ENCODE measurements at places on chromosomes 4 and X. TPM values are rescaled to one million over a fixed set of nuclear protein-coding genes. Genes with fewer than 3 reads are reported as not detected.

The HOPX gene
- 4.2 TPM for total RNA-seq

DNA sequence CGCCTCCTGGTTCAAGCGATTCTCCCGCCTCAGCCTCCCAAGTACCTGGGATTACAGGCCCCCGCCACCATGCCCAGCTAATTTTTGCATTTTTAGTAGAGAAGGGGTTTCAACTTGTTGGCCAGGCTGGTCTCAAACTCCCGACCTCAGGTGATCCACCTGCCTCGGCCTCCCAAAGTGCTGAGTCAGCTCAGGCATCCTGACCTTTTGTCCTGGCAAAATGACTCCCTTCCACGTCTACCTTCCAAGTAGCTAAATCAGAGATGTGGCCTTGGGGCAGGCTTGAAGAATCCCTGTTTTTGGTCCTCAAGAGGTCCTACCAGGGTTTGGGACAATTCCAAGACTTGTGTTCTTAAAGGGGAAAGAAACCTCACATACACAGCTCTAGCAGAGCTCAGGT lies 12.8 kb downstream of the AFAP1 start:
- H3K27ac ChIP-seq: no peak overlapping the region

- H3K36me3 ChIP-seq: no peaks in the 10 kb centered on the region
- no peaks in the 10 kb centered on the region for H3K4me1 ChIP-seq
- no peak overlapping the region for H3K4me3 ChIP-seq
Measured at GRCh38 chr4:106854569-106855351, 181.4 kb downstream of the DKK2 start.

DNA sequence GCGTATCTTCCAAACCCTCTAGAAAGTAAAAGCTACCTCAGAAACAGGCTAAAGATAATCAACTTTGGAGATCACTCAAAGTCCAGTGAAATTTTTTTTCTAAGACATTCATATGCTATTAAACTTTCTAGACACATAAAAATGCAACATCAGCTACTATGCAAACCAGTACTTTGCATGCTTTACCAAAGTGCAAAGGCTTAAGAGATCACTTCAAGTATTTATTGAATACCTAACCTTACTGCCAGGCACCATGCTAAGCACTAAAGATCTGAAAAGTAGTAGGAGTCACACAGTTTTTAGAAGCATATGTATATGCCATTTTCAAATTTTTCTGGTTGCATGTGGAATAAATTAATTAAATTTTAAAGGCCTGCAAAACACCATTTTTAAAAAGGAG lies 115.8 kb downstream of the THOC2 start:
- peaks cover 4% of the 10 kb centered on the region for H3K36me3 ChIP-seq
- no peak overlapping the region for H3K27ac ChIP-seq
- no peaks in the 10 kb centered on the region for H3K27me3 ChIP-seq
- H3K4me1 ChIP-seq: no peaks in the 10 kb centered on the region
- no peak overlapping the region for H3K4me3 ChIP-seq

DNA sequence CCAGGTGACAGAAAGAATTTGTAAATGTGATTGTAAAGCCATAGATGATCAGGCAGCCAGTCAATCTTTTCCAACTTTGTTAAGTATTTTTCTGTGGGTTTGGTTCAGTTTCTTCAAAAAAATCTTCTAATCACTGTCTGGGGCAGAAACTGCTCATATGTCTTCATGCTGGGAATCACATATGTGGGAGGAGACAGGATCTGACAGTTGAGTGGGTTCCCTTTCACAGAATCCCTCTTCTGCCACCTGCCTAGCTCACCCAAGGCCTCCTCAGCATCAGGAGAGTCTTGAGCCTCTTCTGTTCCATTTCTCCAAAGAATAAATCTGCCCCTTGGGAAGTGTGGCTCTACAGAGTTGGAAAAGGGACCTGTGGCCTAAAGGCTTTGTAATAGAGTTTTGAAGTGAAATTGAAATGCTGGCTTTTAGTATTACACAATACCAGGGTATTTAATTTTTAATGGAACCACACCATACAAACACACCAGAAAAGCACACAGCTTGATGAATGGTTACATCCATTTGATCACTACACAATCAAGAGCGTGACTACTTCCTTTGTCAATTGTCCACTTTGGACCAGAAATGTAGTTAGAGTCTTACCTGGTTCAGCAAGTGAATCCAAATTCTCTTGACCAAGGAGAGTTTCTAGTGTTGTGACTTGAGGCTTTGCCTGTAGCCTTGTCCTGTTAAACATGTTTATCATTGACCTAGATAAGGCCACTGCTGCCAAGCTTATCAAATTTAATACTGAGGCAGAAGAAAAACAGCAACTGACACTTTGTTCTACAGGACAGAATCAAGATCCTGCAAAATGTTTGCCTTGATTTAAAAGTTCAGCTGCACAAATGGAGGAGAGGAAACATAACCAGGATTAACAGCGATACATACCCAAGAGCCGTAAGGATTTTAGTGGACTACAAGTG lies 20.4 kb downstream of the MSMO1 start:
- no peaks in the 10 kb centered on the region for H3K36me3 ChIP-seq
- H3K4me3 ChIP-seq: no peak overlapping the region
- no peak overlapping the region for H3K27ac ChIP-seq
- no peak for DNase-seq

The TMPRSS11B gene
- total RNA-seq: 0.56 TPM

- peaks cover 9% of the 10 kb centered on the region for H3K4me1 ChIP-seq
- peaks cover 9% of the 10 kb centered on the region for H3K27me3 ChIP-seq
- no peak overlapping the region for H3K4me3 ChIP-seq
- DNase-seq: no peak
Measured at GRCh38 chr4:140158365-140159030, 4.5 kb upstream of the MAML3 start.

GRCh38 chr4:128913228-128913627 lies 103.7 kb downstream of the JADE1 start:
- H3K4me3 ChIP-seq: peak overlapping the region; percentile 48
- H3K4me1 ChIP-seq: peaks cover 24% of the 10 kb centered on the region
- no peak for DNase-seq
- H3K27ac ChIP-seq: peak overlapping the region; percentile 85
- H3K27me3 ChIP-seq: peaks cover 2% of the 10 kb centered on the region

DNA sequence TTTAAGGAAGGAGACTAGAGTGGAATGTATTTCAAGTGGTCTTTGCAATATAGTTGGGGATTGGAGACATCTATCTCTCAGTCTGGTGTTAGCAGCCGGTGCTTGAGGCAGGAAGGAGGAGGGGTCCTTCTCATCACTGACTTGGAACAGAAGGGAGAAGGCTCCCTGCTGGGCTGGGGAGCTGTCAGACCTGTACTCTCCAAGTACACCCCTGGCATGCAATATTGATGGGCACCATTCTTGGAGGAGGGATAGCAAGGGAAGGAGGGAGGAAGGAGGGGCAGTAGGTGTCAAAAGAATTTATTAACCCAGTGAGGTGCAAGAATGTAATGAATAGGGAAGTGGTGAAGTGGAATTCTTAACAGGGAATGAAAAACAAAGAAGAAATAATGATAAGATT lies 338.8 kb downstream of the UNC5C start:
- peaks cover 3% of the 10 kb centered on the region for H3K4me1 ChIP-seq
- H3K36me3 ChIP-seq: no peaks in the 10 kb centered on the region
- H3K27me3 ChIP-seq: peaks cover 2% of the 10 kb centered on the region
- H3K4me3 ChIP-seq: no peak overlapping the region
- no peak for DNase-seq
- no peak overlapping the region for H3K27ac ChIP-seq

DNA sequence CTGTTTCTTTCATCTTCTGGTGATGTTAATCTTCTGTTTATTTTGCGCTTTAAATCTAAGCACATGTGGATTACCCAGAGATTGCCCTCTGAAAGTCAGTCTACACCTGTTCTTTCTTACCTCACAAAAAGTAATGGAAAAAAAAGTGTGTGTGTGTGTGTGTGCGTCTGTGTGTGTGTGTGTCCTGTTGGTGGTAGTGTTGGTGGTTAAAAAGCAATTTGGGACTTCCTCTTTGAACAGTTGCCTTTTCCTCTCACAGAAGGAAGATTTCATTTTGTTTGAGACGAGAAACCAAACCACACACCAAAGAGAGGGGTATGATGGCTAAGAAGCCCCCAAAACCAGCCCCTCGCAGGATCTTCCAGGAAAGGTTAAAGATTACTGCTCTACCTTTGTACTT lies at the start of gene STAP1:
TSS of gene STAP1 (plus strand) at position 235 of the 400 bp plus-strand sequence. CDS start at position 318, 83 bp downstream.
- peaks cover 6% of the 10 kb centered on the region for H3K4me1 ChIP-seq
- no peaks in the 10 kb centered on the region for H3K27me3 ChIP-seq
- peak within 1 kb of the TSS; percentile 79 for H3K4me3 ChIP-seq

The DLG3 gene
- 10.3 TPM for total RNA-seq

The NXF2 gene
- total RNA-seq: 0.67 TPM

DNA sequence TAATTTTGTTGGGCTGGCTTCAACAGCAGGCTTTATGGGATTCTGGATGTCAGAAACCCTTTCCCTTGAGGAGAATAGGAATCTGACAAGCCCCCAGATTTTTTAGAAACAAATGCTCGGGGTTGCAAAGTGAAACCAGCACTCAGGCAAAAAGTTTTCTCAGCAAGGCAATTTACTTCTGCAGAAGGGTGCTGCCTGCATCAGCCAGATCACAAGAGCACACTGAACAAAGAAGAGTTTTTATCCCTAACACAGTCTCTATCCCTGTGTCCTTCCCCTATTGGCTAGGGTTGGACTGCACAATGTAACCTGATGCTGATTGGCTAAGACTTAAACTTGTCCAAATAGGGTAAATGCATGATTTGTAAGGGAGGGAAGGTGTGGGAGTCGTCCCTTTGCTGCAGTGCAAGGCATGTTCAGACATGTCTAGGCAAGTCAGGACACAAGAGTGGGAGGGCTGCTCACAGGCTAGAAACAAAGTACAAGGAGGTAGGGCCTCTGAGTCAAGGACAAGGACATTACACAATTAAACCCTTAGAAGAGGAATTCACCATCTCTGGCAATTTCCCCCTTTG lies 175.8 kb downstream of the CCNG2 start:
- H3K4me1 ChIP-seq: no peaks in the 10 kb centered on the region
- no peak overlapping the region for H3K27ac ChIP-seq
- no peaks in the 10 kb centered on the region for H3K36me3 ChIP-seq
- no peak for DNase-seq
- no peak overlapping the region for H3K4me3 ChIP-seq

GRCh38 chrX:15242899-15243555 lies 26.9 kb downstream of the ASB9 start:
- H3K4me3 ChIP-seq: no peak overlapping the region
- no peaks in the 10 kb centered on the region for H3K27me3 ChIP-seq
- H3K27ac ChIP-seq: no peak overlapping the region
- no peaks in the 10 kb centered on the region for H3K36me3 ChIP-seq
- DNase-seq: peak; percentile 6

DNA sequence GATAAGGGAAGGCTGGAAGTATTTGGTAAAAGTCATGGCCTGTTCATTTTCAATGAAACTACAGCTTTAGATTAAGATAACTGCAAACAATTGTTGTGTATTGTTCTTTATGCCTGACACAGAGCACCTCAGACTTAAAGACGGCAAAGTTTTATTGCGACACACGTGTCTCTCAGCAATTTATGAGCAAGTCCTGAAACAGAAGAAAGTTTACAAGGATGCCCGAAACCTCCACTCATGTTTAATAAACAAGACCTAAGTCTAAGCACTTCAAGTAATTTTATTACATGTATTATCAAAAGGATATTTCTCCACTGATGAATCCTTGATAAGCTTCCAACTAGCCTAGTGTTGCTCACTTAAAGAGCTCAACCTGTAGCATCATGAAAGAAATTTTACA lies 51.0 kb downstream of the DHX15 start:
- H3K4me3 ChIP-seq: no peak overlapping the region
- no peaks in the 10 kb centered on the region for H3K27me3 ChIP-seq
- H3K27ac ChIP-seq: no peak overlapping the region
- peaks cover 3% of the 10 kb centered on the region for H3K36me3 ChIP-seq

The GAGE12H gene
- total RNA-seq: not detected

- H3K36me3 ChIP-seq: peaks cover 19% of the 10 kb centered on the region
- H3K4me1 ChIP-seq: peaks cover 25% of the 10 kb centered on the region
- peak overlapping the region; percentile 79 for H3K4me3 ChIP-seq
Measured at GRCh38 chr4:10458177-10458576, 951 bp upstream of the ZNF518B start.

The TLR7 gene
- not detected for total RNA-seq

GRCh38 chrX:123138473-123138872 lies 45.6 kb upstream of the GRIA3 start:
- H3K4me1 ChIP-seq: peaks cover 3% of the 10 kb centered on the region
- H3K27me3 ChIP-seq: no peaks in the 10 kb centered on the region
- H3K27ac ChIP-seq: no peak overlapping the region

- H3K27me3 ChIP-seq: no peaks in the 10 kb centered on the region
- H3K27ac ChIP-seq: no peak overlapping the region
- no peak overlapping the region for H3K4me3 ChIP-seq
- H3K4me1 ChIP-seq: no peaks in the 10 kb centered on the region
Measured at GRCh38 chrX:110338935-110339334, 19.7 kb upstream of the RTL9 start.

The GRID2 gene
- total RNA-seq: 11.6 TPM

DNA sequence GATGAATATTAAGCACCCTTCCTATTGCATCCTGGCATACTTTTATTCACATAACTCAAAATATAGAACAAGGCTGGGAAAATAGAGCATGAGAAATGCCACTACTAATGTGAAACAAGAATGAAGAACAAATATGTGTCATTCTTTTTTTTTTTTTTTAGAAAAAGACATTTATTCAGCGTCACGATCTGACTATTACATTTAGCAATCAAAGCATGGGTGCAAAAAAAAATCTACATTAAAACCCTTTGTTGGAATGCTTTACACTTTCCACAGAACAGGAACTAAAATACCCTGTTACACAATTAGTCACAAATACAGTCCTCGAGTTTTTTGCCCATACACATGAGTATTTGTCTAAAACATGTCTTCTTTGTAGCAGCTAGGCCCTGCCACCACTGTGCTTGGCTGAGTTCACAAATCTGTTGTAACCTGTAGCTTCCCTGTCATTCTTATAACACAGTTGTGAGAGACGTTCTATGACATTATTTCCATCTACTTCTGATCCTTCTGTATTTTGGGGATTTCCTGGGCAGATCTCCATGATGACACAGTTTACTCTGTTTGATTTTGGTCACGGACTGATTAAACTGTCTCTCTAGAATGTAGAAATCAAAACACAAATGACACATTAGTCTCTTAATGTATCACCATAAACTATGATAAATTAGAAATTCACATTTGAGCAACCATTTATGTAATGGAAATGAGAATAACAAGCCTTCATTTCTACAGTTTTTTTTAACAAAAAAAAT lies 9.4 kb upstream of the TET2 start:
- H3K4me3 ChIP-seq: no peak overlapping the region
- H3K27me3 ChIP-seq: no peaks in the 10 kb centered on the region
- H3K4me1 ChIP-seq: no peaks in the 10 kb centered on the region
- DNase-seq: no peak

The ACSL4 gene
- total RNA-seq: 33.2 TPM

- no peak overlapping the region for H3K27ac ChIP-seq
- peaks cover 38% of the 10 kb centered on the region for H3K4me1 ChIP-seq
- no peak for DNase-seq
Measured at GRCh38 chr4:88938138-88938537, 118.8 kb downstream of the FAM13A start.

GRCh38 chr4:86967073-86967472 lies 32.3 kb downstream of the AFF1 start:
- H3K4me3 ChIP-seq: no peak overlapping the region
- H3K27ac ChIP-seq: no peak overlapping the region
- peaks cover 4% of the 10 kb centered on the region for H3K27me3 ChIP-seq
- peaks cover 9% of the 10 kb centered on the region for H3K4me1 ChIP-seq
- no peak for DNase-seq

The ZIC3 gene
- 4.6 TPM for total RNA-seq

GRCh38 chr4:81789158-81789557 lies 317.5 kb upstream of the RASGEF1B start:
- H3K4me3 ChIP-seq: no peak overlapping the region
- H3K4me1 ChIP-seq: no peaks in the 10 kb centered on the region
- no peak overlapping the region for H3K27ac ChIP-seq
- no peak for DNase-seq
- H3K27me3 ChIP-seq: peaks cover 1% of the 10 kb centered on the region

The ERAS gene
- total RNA-seq: not detected
